ENCODE measurements at places on chromosomes 13 and 19.
A peak's percentile ranks its signal among the peaks of the same experiment; 100 is the strongest.

DNA sequence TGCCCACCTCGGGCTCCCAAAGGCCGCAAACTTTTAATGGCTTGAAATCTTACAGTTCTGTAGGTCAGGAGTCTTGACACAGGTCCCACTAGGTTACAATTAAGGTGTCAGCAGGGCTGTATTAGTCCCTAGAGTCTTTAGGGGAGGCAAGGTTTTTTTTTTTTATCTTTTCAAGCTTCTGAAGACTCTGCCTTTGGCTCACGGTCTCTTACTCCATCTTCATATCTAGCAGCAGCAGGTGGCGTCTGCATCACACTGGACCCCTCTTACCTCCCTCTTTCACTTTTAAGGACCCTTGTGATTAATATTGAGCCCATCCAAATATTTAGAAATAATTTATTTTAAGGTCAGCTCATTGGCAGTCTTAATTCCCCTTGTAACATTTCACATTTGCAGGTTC is 11.6 kb downstream of the MIR17HG start:
- no peak for DNase-seq

DNA sequence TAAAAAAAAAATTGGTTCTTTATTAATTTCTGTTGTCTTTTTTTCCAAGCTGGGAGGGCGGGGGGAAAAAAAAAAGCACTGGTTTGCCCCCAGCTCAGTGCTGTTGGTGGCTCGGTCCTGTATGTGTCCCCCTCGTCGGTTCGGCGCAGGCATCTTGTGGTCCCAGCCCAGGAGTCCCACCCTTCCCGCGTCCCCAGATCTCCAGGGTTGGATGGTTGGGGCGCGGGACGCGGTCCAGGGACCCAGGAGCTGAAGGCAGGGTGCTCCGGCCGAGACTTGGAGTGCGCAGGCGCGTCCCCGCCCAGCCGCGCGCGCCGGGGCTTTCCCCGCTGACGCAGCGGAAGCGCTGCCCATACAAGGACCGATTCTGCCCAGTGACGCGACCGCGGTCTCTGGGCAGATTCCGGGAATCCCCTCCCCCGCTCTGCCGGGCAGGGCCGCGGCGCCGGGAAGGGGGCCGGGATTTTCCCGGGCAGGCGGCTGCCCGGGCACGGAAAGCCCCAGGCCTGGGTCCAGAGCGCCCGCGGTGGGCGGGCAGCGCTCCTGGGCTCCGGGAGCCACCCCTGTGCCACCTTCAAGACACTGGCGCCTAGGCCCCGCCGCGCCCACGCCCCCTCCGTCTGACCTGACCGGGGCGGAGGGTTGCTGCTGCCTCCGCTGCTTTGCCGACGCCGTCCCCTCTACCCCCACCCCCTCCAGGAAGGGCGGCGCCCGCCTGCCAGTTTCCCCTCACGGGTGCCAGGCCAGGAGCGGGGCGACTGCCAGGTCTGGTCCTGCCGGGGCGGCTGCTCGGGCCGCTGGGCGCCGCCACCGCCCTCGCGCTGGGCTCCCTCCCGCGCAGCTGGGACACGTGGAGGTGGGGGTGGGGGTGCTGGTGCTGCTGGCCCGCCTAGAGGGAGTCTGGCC is 2.3 kb downstream of the JUNB start:
- peak; percentile 90 for DNase-seq

DNA sequence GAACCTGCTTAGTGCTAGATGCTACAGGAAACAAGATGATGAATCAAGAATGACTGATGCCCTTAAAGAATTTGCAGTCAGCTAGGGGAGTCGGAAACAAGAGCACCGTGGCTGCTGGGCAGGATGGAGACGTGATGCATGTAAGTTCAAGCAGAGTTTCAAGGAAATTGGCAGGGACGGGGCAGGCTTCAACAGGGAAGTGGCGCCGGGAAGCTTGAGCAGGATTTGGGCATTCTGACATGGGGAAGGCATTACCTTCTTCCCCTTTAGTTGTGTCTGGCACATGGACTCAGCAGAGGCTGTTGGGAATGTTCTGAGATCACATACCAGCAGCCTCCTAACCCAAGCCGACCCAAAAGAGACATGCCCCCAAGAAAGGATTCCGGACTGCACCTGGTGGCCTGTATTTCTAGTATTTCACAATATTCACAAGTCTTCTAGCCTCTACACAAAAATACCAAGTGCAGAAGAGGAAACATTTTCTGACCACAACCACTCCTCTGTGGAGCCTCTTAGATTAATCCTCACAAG is 138.2 kb downstream of the CRYL1 start:
- DNase-seq = no peak

DNA sequence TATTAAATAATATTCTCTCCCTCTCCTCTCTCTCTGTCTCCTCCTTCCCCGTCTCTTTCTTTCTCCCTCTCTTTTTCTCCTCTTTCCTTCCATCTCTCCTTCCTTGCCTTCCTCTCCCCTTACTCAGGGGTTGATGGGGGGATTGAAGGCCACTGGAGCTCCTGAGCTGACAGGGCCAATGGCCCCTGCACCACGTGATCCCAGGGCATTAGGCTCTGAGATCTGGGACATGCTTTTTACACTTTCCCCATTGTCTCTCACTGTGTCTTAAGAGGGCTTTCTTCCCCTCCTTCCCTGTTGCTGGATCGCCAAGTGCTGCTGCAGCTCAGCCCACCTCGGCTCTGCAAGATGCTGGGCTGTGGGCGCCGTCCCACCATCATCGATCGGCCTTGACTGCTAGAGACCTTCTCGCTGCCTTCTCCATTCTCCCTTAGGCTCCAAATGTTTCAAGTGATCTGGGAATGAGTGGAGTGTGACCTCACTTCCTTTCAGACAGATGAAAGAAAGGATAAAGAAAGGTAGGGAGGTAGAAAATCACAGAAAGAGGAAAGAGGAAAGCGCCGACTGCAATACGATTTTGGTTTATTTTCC is 42.2 kb downstream of the COL4A1 start:
- DNase-seq = no peak

GRCh38 chr13:113749967-113750366 is 9.1 kb upstream of the TMEM255B start:
- no peak for DNase-seq

- peak; percentile 35 for DNase-seq
Measured at GRCh38 chr19:17448131-17448967, at the start of gene TMEM221. TMEM221 (minus strand) TSS chr19:17448668; CDS start chr19:17448462, 206 bp downstream.

DNA sequence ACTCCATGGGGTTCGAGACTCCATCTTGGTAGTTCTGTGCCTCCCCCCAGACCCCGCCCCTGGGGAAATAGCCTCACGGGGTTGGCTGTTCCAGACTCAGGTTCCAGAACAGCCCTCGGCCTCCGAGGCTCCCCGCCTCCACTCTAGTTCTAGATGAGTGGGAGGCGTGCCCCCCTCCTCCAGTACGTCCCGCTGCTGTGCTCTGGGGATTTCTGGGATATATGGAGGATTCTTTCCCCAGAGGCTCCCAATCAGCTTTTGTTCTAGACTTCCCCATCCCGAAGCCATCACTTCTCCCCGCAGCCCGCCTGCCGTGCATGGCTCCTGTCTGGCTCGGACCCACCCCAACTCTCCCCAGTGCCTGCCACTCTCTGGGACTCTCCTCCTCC is 1.9 kb upstream of the CACNG7 start:
- no peak for DNase-seq

DNA sequence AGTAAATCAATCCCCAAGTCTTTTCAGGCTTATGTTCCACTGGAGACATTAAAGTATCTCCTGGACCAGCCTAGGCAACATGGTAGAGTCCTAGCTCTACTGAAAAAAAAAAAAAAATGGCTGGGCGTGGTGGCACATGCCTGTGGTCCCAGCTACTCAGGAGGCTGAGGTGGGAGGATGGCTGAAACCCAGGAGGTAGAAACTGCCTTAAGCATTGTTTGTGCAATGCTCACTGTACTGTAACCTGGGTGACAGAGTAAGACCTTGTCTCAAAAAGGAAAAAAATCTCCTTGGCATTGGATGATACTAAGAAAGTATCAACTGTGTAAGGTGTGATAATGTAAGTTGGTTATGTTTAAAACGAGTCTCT is 8.8 kb downstream of the KLK8 start:
- DNase-seq = no peak
